ENCODE measurements at places on chromosomes 11 and 22.
A peak's percentile ranks its signal among the peaks of the same experiment; 100 is the strongest.

GRCh38 chr11:65487467-65488272 lies 11.2 kb upstream of the MALAT1 start:
- DNase-seq: peak; percentile 100

GRCh38 chr11:103942646-103943045 lies 93.8 kb upstream of the DDI1 start:
- no peak for DNase-seq

- peak; percentile 16 for DNase-seq
Observed at GRCh38 chr22:43168471-43169309, 17.3 kb downstream of the TSPO start.

- DNase-seq: no peak
Observed at GRCh38 chr22:39617342-39617741, 46.8 kb downstream of the CACNA1I start.

GRCh38 chr11:101211407-101211975 lies 81.9 kb upstream of the PGR start:
- DNase-seq: no peak

- DNase-seq: no peak
Observed at GRCh38 chr11:5700421-5701054, 10.9 kb downstream of the TRIM22 start.

- DNase-seq: no peak
Observed at GRCh38 chr11:21948876-21949275, 244.0 kb upstream of the ANO5 start.

- no peak for DNase-seq
Observed at GRCh38 chr11:44137057-44137456, 41.6 kb downstream of the EXT2 start.

DNA sequence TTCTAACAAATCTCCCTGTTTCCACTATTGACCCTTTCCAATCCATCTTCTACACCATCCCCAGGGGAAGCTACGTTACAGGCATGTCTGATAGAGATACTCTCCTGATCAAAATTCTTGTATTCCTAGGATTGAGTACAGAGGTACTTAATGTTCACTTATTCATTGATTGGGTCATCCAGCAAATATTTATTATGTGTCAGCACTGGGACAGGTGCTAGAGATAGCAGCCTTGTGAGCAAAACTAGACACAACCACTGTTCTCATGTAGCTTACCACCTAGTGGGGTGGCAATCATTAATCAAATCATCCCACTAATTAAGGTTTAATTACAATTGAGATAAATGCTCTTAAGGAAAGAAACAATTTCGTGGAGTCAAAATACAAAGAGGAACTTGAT lies 9.4 kb upstream of the RTCB start:
- DNase-seq: no peak

GRCh38 chr11:105109855-105110687 lies 29.5 kb downstream of the CARD18 start:
- DNase-seq: no peak

DNA sequence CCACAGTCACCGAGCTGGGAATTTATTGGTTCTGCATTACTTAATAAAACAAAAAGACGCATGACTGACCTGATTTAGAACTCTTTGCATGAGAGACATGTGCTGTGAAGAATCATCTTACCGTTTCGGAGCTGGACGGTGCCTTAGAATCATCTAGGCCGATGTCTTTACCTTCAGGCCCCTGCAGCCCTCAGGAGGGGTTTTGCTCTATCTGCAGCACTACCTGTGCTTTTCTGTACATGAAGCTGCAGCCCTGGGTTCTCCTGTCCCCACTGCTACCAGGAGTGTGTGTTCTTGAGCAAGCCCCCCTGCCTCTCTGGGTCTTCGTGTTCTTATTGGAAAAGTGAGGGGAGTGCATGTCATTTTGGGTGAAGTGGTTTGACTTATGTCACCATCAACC lies 94.0 kb upstream of the OR4B1 start:
- no peak for DNase-seq

GRCh38 chr11:13333456-13333957 lies 55.9 kb downstream of the BMAL1 start:
- DNase-seq: no peak

DNA sequence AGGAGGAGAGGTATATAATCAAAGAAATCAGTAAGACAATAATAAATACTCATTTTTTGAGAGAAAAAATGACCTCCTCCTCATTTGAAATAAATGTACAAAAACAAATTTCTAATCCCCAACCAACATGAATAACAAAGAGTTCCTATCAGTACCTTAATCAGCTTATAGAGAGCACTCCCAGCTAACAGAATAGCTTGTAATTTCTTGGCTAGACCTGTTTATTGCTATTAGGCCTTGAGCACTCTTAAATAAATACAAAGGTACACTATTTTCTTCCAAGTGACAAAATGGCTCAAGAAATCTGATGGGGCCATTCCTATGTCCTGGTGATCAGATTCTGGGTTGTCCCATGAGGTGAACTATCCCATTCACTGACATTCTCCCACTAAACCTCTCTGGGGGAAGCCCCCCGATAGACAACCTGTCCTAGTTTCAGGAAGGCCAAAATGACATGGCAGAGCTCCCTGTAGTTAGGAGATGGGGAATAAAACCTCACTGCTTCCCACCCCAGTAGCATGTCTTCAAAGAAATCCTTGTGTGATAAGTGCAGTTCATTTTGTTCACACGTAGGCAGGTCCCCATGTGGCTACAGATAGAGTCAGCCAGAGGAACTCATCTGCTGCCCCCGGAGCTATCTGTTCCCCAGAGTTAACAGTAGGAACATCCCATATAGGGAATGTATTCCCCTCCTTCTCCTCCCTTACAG lies 385.7 kb downstream of the SOX6 start:
- no peak for DNase-seq

- no peak for DNase-seq
Observed at GRCh38 chr11:69554849-69555248, 73.4 kb downstream of the LINC01488 start.

GRCh38 chr11:695288-695537 lies 191 bp upstream of the DEAF1 start:
- no peak for DNase-seq

DNA sequence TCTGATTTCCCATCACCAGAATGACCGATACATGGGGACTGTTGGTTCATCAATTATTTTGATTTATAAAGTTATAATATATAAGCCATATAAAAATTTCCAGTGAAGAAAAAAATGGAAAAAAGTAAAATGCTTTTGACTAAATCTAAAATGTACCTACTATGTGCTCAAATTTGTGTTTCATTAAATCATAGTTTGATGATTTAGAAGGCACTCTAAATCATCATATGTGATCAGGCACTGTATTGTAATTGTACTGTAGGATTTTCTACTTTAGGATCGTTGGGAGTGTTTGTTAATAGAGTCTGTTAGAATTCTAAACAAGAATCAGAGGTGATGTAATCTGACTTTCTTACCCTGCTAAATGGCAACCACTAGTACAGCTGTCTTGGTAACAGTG lies 2.4 kb downstream of the LIN7C start:
- DNase-seq: no peak

- no peak for DNase-seq
Observed at GRCh38 chr22:37860796-37861421, 11.7 kb downstream of the EIF3L start.

GRCh38 chr22:44625421-44625760 lies 76.6 kb upstream of the PRR5 start:
- DNase-seq: no peak
